Activated CD4-positive, alpha-beta T cell treated with anti-CD3 and anti-CD28 coated beads, Interleukin-2, amount 50 U/mL, for 1 hour (primary cell): ENCODE measurements at places on chromosomes 7 and 10.

DNA sequence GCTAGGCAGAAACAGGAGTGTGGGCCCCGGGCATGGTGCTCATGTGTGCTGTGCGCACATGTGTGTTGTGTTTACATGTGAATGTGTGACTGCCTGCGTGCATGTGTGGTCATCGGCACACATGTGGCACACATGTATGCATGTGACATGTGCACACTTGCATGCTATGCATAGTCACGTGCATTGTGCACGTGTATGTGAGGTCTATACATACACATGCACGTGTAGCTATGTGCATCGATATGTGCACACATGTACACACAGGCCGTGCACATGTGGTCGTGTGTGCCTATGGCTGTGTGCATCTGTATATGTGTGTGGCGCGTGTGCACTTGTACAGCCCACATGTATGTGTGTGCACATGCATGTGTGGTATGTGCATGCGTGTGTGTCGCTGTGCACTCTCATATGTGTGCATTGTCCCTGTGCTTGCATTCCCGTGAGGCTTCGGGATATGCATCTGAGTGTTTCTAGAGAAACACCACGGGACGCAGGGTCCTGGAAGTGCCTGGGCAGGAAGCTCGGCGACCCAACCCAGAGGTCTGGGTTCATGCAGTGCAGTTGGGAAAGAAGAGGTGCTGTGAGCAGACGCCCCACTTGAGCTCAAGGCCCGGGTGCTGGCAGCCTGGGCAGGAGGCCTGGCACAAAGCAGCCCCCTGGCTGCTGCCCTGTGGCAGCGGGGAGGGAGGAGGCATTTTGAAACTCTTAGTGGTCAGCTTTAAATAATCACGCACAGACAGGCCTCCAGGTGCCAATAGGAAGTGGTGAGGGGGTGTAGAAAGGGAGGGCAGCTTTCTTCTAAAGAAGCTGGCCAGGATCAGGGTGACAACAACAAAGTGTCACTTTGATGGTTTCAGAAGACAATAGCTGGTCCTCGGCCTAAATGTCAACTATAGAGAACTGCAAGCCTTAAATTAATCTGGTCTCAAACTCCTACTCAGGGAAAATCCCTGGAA, 410.0 kb upstream of the MGMT start:
- no peak for DNase-seq

- no peak for DNase-seq
Measured at GRCh38 chr7:17369691-17370426, 71.4 kb downstream of the AHR start.

GRCh38 chr10:58373442-58373827, 11.8 kb upstream of the TFAM start:
- DNase-seq: no peak

DNA sequence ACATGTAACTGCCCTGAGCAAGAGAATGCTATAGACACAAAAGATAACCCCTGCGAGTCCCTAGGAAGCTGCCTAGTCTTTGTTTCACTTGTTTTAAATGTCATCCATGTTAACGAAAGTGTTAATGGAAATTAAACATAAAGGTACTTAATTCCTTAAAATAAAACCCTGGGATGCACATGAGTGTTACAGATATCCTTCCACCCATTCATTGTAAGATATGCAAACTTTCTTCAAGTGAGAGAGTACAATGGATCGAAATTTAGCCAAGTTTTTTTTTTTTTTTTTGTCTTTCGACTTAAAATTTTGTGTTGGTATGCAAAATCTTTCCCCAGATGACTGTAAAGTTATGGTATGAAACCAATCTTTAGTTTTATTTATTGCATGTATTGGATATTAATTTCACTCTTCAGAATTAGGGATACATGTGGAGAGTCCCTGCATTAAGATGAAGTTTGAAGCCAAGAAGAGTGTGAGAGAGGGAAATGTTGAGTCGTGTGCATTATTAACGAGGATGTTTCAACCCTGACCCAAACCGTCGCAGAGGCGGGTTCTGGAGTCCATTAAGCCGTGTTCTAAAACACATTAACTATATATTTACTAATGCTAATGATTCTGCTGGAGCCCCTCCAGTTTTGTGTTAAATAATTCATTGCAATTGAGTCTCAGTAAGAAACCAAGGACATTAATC, 1.6 kb downstream of the CDK14 start:
- DNase-seq: no peak

- no peak for DNase-seq
Measured at GRCh38 chr10:69049566-69049961, 38.3 kb upstream of the SRGN start.

GRCh38 chr10:7722927-7723529, 19.9 kb downstream of the ITIH2 start:
- no peak for DNase-seq

- DNase-seq: no peak
Measured at GRCh38 chr7:38280000-38280399, 6.6 kb upstream of the TARP start.

DNA sequence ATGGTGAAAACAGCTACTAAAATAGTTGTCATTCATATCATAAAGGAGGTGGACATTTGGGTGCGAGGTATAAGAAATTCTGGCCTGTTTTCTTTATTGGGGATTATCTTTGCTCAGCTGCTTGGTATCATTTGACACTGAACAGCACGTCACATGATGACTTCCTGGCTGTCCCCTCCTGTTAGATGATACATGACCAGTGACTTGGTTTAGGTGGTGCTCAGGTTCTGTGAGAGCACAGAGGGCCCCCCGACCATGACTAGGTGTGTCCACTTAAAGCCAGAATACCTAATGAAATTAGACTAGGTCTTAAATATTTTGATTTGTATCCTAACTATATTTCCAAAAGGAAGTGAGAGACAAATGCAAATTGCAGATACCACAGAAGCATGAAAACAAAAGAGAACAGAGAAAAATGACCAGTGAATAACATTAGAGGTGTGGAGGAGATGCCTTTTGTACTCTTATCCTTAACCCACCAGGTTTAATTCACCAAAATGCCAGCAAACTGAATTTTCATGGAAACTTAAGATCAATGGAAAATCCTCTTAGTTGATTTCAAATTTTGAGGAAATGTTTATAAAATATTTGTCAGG, 50.6 kb upstream of the GJD4 start:
- no peak for DNase-seq

DNA sequence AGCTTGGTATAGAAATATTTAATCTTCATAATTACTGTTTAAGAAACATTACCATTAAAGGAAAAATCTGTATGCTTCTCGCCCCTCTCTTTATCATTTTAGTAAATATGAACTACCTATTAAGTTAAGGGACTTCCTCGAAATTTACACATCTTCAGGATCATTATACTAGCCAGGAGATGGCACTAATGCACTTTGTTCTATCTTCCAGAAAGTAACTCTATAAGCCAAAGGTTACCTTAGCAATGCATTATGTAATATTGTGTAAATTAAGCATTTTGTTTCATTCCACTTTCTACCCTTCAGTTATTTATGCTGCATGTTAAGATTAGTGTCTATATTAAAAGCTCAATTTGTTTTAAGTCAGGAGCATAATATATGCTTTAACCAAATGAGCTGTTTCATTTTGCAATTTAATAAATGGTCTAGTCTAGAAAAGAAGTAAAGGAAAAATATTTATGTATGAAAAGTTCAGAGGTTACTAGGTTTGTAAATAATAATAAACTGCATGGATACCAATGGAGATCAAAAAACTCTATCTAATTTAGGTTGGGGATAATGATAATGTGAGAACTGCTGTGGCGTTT, 128.5 kb downstream of the ANKRD7 start:
- DNase-seq: no peak

GRCh38 chr10:57962839-57963238, 304.9 kb downstream of the IPMK start:
- no peak for DNase-seq

DNA sequence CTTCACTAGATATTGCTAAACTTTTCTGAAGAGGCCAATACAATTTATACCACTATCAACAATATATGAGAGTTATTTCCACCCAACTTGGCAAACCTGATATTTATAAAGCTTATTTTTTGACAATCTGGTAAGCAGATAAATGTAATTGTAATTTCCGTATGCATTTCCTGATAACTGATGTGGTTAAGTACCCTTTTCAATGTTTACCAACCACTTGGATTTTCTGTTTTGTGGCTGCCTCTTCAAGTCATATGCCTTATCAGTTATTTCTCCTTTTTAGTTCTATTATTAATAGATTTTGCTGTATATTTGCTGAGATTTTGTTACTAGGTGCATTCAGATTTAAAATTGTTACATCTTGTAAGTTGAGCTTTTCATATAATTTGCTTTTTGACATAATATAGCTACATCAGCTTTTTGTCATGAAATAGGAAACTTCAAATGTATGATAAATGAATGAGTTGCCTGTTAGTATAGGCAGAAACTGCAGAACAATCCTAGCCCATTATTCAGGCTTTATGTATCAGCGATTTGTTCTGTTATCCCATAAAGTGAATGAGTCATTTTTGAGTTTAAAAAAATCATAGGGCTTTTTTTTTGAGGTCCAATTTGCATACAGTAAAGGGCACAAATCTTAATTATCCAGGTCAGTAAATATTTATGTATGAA, 11.5 kb downstream of the SGPL1 start:
- DNase-seq: no peak

GRCh38 chr10:24128066-24128730, 80.7 kb upstream of the KIAA1217 start:
- DNase-seq: no peak

- no peak for DNase-seq
Measured at GRCh38 chr10:97031459-97031858, 154.3 kb downstream of the SLIT1 start.

- DNase-seq: no peak
Measured at GRCh38 chr10:15314482-15315045, 56.5 kb downstream of the FAM171A1 start.

GRCh38 chr10:103584216-103585010, 90.9 kb downstream of the NEURL1 start:
- DNase-seq: peak; percentile 68

DNA sequence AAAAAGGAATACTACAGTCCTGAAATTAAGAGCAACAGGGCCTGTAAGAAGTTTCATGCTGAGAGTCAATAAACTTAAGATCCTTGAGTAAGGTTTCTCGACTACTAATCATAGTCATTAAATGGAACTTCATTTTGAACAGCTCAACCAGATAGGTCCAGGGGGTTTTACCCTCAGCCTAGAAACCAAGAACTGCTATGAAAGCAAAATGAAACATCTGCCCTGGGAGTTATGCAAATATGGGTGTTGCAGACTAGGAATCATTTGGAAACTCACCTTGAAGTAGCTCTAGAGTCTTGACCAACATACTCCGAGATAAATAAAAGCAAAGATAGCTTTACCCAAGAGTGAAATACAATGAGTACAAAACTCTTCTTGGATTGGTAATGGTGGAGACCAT, 128.0 kb downstream of the HGF start:
- no peak for DNase-seq

DNA sequence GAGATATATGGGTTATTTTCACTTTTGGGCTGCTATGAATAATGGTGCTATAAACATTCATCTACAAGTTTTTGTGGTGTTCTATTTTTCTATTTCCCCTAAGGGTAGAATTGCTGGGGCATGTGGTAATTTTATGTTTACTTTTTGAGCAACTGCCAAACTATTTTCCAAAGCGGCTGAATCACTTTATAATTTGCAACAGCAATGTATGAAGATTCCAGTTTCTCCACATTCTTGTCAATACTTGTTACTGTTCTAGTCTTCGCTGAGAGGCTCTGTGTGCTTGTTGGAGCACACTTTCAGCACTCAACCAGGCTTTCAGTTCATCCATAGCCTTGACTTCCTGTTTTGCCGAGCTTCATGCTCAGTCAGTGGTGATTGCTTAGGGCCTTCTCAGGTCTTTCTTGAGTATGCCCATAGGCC, 39.0 kb downstream of the ADK start:
- no peak for DNase-seq

DNA sequence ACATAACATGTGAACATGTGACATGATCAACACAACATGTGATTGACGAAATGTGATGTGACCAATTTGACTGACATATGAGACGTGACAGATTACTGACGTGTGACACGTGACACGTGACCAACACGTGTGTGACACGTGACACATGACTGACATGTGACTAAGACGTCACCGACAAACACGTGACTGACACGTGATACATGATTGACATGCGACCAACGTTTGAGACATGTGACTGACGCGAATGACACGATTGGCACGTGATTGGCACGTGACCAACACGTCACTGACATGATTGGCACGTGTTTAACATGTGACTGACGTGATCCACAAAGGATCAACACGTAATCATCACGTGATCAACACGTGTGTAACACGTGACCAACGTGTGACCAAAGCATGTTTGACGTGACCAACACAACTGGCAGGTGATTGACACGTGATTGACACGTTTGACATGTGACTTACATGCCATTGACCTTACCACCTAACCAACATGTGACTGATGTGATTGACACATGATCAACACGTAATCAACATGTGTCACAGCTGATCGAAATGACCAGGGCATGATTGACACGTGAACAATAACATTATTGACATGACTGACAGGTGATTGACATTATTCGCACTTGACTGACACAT, 23.7 kb downstream of the CRPPA start:
- DNase-seq: no peak

- no peak for DNase-seq
Measured at GRCh38 chr10:113028456-113029440, 78.7 kb downstream of the TCF7L2 start.

DNA sequence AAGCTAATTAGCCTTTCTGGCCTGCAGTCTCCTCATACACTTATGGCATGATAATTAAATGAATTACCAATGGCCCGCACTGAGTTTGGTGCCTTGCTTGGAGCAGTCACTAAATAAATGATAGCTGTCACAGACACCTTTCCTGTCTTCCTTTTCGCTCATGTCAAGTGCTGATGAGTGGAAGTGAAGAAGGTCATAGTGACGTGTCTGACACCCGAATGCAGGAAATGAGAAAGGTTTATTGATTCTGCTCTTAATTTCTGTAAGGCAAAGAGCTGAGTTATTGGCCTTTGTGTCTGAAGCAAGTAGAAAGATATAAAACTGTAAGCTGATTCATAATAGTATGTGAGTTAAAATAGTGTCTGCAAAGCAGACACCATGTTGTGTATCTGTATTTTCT, 13.2 kb upstream of the ESYT2 start:
- no peak for DNase-seq

GRCh38 chr7:135536150-135536549, 21.6 kb upstream of the NUP205 start:
- no peak for DNase-seq

DNA sequence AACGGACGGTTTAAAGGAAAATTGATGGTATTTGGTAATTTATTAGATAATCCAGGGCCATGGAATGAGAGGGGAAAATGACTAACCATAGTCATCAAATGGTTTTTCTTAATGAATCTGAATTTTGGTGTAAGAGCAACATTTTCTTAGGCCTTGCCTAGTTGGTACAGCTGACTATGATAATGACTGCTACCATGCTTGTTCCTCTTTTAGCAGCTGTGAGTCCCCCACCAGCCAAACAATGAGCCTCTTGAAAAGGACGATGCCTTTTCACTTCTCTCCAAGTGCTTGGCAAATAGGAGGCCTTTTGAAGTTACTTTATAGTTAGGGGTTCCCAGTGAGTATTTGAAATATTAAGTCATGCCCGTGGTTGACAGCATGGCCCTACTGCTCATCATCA, 53.0 kb downstream of the TRUB1 start:
- no peak for DNase-seq

- DNase-seq: no peak
Measured at GRCh38 chr10:77371848-77372799, 265.5 kb downstream of the KCNMA1 start.

- DNase-seq: no peak
Measured at GRCh38 chr7:130346177-130346905, 1.7 kb downstream of the CPA5 start.

GRCh38 chr7:86773309-86773708, 129.6 kb downstream of the GRM3 start:
- DNase-seq: no peak
